ENCODE measurements at places on chromosomes 13 and 19. TPM values are rescaled to one million over a fixed set of nuclear protein-coding genes. Genes with fewer than 3 reads are reported as not detected.

Gene ODAD3
- total RNA-seq, result not detected

Gene ZNF571
- total RNA-seq, result 4.0 TPM

Gene SIX5
- total RNA-seq, result 6.0 TPM

Gene SPACA4
- total RNA-seq, result not detected

Gene MUC16
- total RNA-seq, result not detected

Gene APOC4
- total RNA-seq, result not detected
